AG09319 (cell line): ENCODE measurements at places on chromosomes 2 and 18.

DNA sequence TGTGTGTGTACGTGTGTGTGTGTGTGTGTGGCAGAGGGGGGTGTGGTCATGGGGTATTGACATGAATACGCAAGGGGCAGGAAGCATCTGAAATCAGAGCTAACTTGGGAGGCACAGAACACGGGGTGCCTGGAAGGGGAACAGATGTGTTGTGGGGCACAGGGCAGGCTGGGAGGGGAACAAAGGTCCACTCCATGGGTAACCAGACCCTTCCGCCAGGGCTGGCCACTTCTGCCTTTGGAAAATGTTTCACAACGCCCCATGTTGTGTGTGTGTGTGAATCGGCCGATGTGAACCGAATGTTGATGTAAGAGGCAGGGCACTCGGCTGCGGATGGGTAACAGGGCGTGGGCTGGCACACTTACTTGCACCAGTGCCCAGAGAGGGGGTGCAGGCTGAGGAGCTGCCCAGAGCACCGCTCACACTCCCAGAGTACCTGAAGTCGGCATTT lies at the start of gene SLC11A1:
SLC11A1 (plus strand) TSS at position 358 of the 451 bp plus-strand sequence. CDS start 96 bp downstream, outside the sequence.
- DNase-seq: no peak

DNA sequence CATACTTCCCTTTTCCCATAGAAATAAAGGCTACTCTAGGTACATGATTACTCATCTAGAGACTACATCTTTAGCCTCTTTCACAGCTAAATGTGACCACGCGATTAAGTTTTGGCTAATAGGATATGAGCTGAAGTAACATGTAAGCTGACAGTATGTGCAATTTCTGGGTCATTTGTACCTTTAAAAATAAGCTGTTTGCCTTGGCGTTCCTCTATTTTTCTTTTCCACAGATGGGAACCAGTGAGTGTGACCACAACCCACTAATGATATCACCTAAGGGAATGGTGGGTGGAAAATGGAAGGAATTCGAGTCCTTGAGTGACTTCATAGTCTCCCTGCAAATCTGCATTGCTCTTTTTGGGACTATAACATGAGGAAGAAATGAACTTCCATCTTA lies 11.7 kb upstream of the NABP1 start:
- no peak for DNase-seq

DNA sequence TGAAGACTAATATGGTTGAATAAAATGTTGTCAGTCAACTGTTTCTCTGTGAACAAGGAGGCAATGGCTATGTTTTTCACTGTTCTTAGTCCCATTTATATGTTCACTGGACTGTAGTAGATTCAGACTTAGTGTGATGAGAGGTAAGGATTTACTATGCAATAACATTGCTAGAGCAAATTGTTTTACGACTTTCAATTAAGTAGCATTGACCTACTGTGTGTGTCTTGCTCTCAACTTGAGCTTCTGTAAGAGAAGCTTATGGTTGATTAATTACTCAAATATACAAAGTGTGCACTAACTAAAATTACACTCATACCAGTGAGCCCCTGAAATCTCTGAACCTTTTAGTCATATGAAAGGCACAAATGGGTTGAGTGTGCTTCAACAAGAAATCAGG lies 168.6 kb downstream of the RAPGEF4 start:
- no peak for DNase-seq

- no peak for DNase-seq
Observed at GRCh38 chr2:46471-47345, at the start of gene FAM110C. FAM110C (minus strand) TSS chr2:46505; CDS start chr2:46385, 120 bp downstream.
